SIG-M5 (cell line): ENCODE measurements at places on chromosomes 3 and 15.

DNA sequence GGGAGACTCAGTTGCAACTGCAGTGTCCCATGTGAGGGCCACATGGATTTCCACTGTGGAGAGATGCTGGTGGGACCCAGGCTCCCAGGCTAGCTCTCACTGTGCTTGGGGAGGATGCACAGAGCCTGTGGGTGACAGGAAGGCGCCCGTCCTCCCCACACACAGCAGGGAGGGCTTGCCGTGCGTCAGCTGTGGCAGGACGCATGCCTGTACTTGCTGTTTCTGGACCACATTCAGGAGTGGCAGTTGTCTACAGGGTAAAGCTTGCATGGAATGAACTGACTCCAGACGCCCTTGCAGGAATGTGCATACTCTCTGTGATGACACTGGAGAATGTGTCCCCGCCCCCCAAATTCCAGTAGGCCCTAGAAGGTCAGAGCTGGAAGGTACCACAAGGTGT lies 63.8 kb upstream of the SNRPA1 start:
- no peak for DNase-seq

GRCh38 chr15:70109978-70110377 lies 12.3 kb upstream of the TLE3 start:
- no peak for DNase-seq

DNA sequence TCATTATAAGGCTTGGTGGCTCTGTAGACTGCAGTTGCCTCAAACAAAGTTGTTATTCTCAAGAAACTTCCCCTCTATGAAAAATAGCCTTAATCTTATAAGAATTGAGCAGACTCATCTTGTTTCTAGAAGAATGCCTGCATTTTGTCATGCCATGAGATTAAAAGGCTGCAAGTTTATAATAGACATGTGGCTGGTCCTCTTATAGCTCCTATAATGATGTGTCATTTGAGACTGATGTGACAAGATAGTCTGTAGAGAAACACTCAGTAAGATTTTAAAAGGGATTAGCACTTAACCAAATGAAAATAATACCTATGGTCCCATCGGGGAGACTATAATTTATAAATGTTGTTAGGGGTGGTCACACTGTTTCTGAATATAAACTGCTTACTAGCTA lies 312.5 kb downstream of the OXSM start:
- DNase-seq, result no peak

DNA sequence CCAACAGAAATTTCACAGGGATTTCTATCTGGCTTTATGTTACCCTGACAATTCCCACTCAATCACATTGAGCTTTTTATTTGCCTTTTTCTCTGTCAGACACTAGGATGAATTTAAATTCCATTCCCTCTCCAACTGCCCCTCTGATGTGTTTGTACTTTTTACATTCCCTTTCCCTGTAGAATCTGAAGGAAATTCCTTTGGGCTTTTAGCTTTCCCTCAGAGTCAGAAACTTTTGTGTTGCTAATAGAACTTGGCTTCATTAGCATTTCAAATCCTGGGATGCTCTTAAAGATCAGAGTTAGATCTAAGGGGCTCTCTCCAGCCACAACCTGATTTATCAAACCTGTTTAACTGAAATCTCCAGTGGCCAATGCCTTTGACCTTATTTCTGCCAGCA lies 7.9 kb upstream of the RARB start:
- DNase-seq, result no peak

GRCh38 chr3:143063018-143063417 lies 56.6 kb upstream of the CHST2 start:
- no peak for DNase-seq

GRCh38 chr3:115833074-115833473 lies 209.8 kb downstream of the GAP43 start:
- no peak for DNase-seq

DNA sequence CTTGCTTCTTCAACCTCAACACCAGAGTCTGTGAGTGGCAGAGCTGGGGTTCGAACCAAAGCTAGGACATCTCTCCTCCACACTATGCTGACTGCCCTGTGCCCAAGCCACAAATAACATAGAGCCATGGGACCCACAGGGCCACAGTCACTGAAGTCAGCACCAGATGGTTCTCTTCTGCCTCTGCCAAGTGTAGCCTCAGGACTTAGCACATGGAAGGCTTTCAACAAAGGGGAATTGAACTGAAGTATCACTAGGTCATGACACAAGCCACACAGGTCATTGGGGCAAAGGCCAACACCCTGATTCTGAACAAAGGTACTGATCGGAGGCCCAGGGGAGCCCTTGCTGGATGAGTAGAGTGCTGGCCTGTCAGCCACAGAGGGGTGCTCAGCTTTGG lies 83.6 kb downstream of the BDH1 start:
- no peak for DNase-seq

GRCh38 chr3:129085818-129086217 lies 25.2 kb downstream of the GP9 start:
- no peak for DNase-seq

GRCh38 chr3:25856902-25857518 lies 67.1 kb downstream of the OXSM start:
- DNase-seq, result no peak

DNA sequence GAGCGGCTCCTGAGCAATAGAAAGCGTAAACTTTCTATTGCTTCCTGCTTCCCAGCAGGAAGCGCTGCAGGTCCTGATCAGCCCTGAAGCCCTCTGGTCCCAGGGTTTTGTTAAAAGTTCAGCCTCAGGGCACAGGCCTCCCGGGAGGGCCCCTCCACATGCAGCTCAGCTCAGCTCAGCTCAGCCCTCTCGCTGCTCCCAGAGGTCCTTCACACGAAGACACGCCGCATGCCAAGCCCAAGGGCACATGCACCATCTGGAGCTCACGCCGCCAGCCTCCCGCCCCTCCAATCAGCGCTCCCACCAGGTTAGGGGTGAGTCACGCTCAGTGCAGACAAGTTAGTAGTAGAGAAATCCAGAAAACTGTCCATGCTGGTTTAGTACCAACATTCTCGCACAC lies 12.7 kb downstream of the TKT start:
- DNase-seq, result no peak

- DNase-seq, result peak; percentile 25
Measured at GRCh38 chr15:78618490-78618934, 2.3 kb downstream of the CHRNA3 start.

DNA sequence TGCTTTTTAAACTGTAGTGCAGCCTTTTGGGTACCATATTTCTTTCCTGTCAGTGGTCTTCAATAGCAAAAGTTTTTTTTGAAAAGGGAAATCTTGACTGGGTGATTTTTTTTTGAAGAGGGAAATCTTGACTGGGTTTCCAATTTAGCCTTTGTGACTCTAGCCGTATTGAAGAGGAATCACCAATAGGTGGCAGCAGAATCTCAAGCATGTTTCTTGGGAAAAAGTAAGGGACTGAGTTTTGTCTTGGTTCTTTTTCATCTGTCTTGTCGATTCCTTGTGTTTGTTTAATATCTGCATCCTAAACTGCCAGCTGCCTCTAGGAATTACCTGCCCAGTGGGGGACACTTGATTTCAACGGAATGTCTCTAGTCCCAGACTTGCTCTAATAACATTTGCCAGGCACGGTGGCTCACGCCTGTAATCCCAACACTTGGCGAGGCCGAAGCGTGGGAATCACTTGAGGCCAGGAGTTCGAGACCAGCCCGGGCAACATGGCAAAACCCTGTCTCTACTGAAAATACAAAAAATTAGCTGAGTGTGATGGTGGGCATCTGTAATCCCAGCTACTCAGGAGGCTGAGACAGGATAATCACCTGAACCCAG lies 89.2 kb downstream of the RBPMS2 start:
- DNase-seq, result no peak

DNA sequence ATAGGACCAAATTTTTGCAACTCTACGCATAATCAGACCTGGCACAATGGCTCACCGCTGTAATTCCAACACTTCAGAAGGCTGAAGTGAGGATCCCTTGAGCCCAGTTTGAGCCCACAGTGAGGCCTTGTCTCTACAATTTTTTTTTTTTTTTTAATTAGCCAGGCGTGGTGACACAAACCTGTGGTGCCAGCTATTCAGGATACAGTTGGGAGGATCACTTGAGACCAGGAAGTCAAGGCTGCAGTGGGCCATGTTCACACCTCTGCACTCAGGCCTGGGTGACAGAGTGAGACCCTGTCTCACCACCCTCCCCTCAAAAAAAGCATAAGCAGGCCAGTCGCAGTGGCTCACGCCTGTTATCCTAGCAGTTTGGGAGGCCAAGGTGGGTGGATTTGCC lies 24.7 kb downstream of the OIP5 start:
- DNase-seq, result no peak

GRCh38 chr3:155032918-155033317 lies 47.2 kb upstream of the MME start:
- DNase-seq, result no peak

DNA sequence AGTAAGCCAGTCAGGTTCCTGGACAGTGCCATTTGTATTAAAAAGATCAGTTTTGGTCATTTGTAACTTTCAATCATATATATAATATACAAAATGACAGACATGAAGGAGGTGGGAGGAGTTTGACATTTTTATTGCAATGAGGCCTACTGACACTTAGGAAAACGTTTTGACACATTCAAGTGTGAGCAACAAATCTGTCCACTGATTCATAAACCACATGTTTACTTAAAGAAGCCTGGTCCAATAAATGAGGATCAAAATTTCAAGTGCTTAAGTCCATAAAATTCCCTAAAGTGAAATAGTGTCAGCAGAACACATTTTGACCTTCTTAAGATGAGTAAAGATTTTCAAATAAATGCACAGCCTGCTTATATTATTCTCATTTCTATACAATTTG lies 137.3 kb downstream of the MECOM start:
- no peak for DNase-seq

DNA sequence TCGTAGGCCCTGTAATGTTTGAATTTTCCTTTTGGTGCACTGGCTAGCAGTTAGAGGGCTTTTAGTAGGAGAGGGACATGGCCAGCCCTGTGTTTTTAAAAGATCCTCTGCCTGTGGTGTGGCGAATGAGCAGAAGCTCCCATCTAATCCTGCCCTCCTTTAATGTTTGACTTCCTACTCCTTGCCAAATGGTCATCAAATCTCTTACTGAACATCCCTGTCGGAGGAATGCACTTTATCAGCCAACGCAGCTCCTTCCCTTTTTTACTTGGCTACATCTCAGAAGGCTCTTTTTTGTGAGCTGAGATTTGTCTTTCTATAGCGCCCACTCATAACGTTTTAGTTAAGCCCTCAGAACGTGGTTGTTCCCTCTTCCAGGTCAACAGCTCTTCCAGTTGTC lies 44.8 kb downstream of the MAP2K5 start:
- no peak for DNase-seq

DNA sequence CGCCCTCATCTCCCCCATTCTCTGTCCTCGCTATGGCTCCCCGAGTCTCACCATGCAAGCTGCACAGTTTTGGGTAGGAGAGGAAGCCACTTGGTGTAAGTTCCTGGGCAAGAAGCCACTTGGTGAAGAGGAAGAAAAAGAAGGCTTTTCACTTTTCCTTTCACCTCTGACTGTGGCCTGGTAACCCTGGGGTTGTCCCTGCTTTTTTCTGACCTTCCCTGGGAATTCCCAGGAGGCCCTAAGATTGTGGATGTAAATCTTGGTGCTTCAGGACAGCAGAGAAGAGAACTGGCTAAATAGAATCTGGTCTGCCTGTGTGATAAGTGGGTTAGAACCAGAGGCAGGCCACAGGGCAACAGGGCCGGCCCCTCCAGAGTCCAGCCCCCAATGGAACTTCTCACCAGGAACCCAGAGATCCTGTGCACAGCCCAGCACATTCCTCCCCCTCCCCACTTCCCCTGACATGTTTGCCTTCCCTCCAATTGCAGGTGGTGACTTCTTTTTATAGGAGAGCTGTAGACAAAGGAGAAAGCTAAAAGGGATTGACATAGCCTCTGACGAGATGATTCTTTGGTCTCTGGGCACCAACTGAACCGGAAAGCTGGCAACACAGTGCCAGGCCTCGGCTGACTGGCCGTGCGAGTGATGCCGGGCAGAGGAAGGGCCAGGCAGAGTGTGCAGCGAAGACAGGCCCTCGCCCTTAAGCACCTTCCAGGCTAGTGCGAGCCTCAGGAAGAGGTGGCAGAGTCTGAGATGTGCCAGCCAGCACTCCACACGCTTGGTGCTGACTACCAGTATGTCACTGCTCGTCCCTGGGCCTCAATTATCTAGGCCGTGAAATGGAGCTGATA lies 19.4 kb upstream of the SKOR1 start:
- no peak for DNase-seq

DNA sequence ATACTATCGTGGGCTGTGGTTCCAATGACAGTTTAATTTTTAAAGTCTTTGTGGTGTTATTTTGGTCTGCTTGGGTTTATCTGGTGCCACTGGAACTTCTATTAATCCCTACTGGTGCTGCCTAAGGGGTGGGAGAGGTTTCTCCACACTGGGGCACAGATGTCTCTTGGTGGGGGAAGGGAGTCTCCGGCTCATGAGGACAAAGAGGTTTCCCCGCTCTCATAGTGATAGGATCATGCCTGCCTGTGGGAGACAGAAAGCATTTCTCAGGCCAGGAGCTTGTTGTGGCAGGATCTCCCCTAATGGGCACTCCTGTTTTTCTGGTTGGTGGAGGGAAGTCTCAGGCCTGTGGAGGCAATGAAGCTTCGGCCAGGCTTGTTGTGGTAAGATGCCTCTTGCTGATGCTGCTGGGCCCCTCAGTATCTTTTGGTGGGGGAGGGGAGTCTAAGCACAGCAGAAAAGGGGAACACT lies 84.3 kb upstream of the THRB start:
- DNase-seq, result no peak

DNA sequence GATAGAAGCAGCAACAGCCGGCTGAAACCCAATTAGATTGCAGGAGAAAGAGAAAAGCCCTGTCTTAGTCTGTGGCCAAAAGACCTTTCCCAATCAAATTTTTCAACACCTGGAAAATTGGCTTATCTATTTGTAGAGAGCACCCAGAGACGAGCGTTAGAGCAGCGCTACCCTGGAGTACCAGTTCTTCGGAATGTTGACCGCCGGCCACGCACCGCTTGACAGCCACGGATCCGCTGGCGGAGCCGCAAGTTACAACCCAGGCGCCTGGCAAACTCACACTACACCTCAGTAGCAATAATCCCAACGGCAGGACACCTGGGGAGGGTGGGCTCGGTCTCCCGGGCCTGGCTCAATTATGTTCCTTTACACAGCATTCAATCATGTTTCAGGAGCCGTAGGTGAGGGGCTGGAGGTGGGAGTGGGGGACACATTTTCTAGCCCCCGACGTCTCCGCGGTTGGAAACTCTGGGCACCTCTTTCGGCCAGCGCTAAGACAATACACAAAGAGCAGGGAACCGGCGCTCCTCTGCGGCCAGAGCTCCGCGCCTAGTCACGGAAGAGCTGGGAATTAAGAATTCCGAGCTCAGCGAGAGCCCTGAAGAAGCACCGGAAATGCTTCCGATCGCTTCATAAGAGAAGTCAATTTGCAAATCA lies 1.2 kb downstream of the MB21D2 start:
- DNase-seq, result no peak

- DNase-seq, result no peak
Measured at GRCh38 chr15:29449136-29449535, 179.5 kb upstream of the NSMCE3 start.

- DNase-seq, result no peak
Measured at GRCh38 chr15:70853318-70853972, 512 bp downstream of the LARP6 start.

DNA sequence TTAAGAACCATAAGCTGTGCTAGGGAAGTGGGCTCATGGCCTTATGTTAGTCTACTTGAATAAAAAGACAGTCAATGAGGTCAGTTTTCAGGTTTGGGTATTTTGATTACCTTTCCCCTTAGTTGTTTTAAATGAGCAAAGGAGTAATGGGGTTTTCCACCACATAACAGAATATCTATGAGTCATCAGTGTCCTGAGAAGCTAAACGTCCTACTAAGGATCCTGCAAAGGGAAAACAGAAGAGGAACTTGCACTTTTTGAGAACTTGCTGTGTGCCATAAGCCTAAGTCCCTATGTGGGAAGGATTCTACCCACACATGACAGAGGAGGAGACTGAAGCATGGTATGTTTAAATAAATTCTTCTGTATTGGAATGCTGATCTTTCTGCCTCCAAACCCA lies 292.8 kb upstream of the TMC3 start:
- DNase-seq, result no peak
